ENCODE measurements at places on chromosomes 5 and 9.
A peak's percentile ranks its signal among the peaks of the same experiment; 100 is the strongest.

DNA sequence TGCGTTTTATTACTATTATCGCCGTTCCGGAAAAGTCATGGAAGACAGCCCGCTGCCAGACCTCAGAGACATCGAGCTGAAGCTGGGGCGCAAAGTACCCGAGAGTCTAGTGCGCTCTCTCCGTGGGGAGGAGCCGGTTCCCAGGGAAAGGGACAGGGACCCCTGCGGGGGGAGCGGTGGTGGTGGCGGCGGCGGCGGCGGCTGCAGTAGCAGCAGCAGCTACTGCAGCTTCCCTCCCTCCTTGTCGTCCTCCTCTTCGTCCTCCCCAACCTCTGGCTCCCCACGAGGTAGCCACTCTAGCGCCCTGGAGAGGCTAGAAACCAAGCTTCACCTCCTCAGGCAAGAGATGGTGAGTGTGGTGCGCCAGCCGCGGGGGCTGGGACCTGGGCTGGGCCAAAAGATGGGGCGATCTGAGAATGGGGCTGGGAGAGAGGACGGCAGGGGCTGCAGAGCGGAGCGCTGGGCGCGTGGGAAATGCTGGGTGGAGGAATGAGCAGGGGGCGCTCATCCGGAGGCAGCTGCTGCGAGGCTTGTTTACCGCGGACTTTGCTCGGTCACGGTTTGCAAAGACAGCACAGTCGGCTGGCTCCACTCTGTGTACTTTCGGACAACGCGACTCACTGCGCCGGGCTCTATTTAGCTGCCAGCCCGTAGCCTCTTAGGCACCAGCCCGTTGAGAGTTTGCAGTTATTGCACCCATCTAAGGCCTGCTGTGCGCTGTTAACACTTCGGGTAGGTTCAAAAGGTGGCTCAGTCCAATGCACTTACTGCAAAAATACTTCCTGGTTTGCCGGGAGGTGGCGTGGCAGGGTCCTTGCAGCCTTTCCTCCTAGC, 1.1 kb downstream of the LURAP1L start:
- no peak for DNase-seq

- DNase-seq = no peak
Measured at GRCh38 chr9:89525446-89526374, 27.8 kb upstream of the SEMA4D start.

- no peak for DNase-seq
Measured at GRCh38 chr5:159995907-159996306, 13.0 kb upstream of the TTC1 start.

DNA sequence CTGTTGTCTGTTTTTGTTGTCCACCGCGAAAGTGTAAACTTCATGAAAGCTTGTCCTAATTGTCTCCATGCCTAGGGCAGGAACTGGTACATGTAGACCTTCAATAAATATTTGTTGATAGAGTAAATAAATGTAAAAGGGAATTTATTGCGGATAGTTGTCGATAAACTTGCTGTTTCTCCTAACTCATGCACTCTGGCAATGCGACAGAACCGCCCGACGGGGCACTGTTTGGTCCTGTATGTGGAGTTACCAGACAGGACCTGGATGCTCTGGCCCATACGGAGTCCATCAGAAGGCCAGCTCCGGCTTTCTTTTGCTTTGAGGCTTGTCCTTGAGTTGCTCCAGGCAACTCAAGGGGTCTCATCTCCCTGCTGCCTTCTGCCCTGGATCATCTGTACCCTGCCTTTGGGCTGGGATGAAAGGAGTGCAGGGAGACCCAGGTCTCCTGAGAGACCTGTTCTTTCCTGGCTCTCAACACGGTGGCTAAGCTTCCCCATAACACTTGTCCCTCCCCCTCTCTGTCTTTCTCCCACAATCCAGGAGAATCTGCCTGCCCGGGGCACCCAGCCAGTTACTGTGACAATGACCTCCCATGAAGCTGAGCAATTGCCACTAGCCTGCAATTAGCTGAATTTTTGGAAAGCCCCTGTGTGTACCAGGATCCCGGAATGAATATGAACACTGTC, 149.5 kb upstream of the PTCH1 start:
- DNase-seq = no peak

DNA sequence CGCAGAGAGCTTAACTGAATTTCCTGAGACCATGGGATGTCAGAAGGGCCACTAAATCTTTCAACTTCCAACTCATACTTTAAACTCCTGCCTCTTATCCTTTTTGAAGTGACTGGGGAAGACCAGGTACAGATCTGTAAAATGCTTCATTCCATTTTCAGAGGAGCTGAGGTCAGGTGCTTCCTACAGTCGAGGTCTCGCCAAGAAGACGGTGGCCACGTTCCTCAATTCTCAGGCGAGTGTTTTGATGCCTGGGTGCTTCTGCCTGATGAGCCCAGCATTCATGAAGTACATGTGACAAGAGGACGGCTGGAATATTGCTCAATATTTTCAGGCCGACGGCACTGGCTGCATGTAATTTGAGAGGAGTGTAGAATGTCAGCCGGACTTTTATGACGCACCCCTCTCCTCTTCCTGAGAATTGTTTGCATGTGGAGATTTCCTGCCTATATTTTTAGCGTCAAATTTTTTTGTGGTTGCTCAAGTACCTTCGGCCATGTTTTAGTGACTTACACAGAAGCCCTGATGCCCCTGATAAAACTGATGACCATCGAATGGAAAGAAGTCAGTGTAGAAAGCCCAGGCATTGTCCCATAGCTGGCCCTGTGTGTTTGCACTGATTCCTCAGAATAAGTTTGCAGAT, 38.8 kb upstream of the GLRX start:
- DNase-seq = no peak

- no peak for DNase-seq
Measured at GRCh38 chr5:55234121-55234700, 803 bp upstream of the CCNO start.

DNA sequence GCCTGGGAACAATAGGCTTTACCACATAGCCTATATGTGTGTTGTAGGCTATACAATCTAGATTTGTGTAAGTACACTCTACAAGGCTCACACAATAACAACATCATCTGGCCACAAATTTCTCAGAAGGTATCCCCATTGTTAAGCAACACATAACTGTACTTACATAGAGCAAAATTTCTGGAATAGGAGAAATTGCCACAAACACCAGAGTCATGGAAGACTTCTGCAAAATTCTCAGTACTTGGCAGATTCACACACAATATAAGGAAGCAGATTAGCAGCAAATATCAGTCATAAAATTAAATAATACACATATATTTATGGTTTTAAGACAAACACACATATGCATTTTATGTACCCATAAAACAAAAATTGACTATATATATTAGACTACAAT, 16.4 kb downstream of the GNAQ start:
- DNase-seq = no peak

GRCh38 chr5:618450-618849, 6.3 kb downstream of the CEP72 start:
- DNase-seq = no peak

DNA sequence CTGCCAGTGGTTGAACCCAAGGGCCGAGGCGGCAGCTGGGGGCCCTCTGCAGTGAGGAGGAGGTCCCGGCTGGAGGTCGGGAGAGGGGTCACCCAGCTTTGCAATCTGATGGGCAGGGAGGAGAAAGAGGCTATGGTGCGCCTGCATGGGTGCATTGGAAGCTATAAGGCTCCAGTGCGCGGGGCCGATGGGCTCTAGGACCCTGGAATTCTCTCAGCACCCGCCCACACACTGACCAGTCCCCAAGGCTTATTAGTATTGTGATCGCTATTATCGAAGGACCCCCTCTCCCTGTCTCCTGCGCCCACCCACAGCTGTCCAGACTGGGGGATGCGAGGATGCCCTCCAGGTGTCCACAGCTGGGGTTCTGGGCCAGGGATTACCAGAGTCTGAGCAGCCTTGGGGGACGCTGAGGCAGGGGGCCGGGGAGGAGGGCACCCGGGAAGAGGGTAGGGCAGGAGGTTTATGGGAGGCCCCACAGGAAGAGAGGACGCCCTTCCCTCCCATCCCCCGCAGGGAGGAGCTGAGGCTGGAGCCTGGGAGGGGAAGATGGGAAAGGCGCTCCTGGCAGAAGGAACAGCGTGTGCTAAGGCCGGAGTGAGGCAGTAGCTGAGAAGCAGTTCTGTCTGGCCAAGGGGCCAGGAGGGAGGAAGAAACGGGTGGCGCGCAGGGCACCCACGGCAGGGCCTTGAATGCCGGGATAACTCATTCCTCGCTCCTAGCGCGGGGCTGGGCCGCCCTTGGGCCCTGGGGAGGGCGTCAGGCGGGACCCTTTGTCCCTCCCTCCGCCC, 24.2 kb downstream of the C9orf50 start:
- peak; percentile 19 for DNase-seq

GRCh38 chr5:43981556-43981955, 378.6 kb downstream of the NNT start:
- no peak for DNase-seq

- DNase-seq = no peak
Measured at GRCh38 chr5:95673081-95673480, 9.7 kb downstream of the SPATA9 start.

GRCh38 chr9:129944506-129945116, 98.4 kb downstream of the FNBP1 start:
- DNase-seq = peak; percentile 71

- DNase-seq = no peak
Measured at GRCh38 chr5:143374496-143375217, 28.8 kb downstream of the NR3C1 start.
